ENCODE measurements at places on chromosomes 1 and 21.

DNA sequence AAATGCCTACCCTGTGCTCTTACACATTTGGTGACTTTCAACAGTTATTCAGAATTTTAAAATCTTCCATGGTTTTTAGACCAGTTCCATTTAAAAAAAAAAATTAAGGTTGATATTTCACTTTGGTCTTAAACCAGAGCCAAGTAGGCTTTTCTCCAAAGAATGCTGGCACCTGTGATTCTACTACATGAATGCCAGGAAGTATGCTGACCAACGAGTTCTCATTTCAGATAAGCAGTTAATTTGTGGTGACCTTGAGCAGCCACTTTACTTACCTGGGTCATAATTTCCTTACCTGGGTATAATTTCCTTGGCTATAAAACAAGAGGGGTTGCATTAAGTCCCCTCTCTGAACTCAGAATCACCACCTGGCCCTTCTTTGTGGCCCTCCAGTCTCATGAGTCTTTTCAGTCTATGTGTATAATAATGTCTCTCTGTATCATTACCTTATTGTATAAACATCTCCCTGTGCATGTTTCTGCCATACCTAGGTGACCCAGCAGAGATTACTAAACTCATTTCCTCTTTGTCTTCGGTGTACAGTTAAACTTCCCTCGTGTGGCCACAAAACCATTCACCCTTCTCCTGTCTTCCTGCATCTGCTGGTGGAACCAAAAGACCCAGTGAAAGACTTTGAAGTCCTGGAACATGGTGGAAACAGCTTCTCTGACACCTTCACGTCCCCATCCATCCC lies 139.1 kb upstream of the DPT start:
- DNase-seq: no peak

- no peak for DNase-seq
Observed at GRCh38 chr1:58367217-58367616, 179.3 kb downstream of the OMA1 start.

GRCh38 chr1:221979444-221980032 lies 237.6 kb upstream of the DUSP10 start:
- no peak for DNase-seq

- DNase-seq: no peak
Observed at GRCh38 chr1:57279909-57280666, 143.8 kb downstream of the DAB1 start.

DNA sequence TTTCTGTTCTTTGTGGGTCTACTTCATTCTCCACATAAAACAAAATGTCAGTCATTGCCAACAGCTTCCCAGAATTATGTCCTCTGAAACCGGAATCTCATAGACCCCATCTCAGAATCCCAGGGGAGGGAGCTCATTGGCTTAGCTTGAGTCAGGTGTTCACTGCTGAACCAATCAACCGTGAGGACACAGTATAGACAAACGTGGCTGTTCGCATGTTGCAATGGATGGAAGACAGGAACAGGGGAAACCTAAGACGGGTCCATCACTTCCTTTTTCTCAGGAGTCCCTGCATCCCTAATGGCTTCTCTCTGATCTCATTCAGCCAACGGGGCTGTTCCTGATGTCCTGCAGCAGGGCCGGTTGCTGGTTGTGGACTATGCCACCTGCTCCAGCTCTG lies 9.1 kb downstream of the CELA2A start:
- no peak for DNase-seq

- DNase-seq: no peak
Observed at GRCh38 chr1:100750005-100750885, 30.7 kb downstream of the VCAM1 start.

DNA sequence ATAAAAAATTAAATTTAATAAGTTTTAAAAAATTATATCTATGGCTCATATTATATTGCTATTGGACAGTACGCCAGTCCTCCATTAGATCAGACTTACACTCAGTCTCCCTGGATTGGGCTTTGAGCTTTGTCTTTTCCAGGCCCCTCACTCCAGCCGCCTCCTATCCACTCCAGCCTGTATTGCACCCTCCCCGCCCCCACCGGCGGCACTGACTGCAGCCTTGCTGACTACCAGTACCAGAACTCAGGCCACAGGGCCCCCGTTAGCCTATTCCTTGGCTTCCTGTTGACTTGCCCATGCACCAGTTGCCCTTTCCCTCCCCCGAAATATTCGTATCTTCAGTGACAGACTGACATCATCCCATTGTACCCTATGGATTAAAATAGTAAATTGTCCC lies 127.9 kb downstream of the CSMD2 start:
- no peak for DNase-seq

DNA sequence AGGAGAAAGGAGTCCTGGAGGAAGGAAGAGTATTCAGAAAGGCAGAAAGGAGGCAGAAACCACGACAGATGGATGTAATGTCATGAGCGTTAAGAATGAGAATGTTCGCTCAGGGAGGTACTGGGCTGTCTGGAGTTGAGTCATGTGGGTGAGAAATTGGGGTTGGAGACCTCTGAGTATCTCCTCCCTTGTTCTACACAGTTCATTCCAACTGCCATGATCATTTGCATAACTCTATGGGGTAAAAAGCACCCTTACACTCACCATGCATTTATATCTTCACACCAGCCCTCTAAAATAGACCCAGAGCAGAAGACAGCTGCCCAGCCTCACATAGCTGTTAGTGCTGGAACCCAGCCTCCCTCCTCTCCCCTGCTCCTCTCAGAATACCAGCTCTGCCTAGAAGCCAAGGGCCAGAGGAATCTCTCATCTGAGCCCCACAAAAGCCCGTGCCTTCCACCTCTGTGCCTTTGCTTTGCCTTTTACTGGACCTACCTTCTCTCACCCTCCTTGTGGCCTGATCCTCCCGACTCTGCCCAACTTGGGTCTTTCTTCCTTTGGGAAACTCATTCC lies 85.2 kb downstream of the BEND5 start:
- no peak for DNase-seq

DNA sequence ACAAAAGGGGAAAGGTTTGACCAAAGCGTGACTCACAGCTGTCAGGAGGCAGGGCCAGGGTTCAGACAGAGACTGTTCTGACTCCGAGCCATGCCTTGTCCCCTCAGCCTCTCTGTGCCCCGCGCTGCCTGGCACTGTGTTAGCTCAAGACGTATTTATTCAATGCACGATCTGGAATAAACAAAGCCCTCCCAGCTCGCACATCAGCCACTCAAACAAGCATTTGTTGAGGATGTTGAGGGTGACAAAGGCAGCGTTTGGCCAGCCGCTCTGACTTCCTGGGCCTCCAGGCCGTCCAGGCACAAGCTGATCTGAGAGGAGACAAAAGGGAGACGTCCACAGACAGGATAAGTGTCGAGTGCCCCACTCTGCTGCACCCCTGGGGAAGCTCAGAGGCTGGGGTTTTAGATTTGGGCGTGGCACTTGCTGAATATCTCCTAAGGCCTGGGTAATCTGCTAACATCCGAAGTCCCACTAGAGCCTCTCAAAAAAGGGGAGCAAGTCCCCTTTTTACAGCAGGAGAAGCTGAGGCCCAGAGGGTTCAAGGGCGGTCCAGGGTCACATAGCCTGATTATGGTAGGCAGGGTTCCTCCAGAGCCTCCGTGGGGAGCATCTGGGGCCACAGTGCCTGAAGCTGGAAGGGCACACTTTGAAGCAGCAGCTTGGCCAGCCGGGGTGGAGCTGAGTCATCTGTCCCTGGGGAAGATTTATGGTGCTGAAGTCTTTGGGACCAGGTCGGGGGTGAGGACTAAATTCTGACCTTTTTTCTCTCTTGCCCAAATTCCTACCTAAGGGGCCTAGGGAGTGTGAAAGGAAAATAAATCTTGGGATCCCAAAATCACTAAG lies 95.9 kb downstream of the SPSB1 start:
- DNase-seq: no peak

DNA sequence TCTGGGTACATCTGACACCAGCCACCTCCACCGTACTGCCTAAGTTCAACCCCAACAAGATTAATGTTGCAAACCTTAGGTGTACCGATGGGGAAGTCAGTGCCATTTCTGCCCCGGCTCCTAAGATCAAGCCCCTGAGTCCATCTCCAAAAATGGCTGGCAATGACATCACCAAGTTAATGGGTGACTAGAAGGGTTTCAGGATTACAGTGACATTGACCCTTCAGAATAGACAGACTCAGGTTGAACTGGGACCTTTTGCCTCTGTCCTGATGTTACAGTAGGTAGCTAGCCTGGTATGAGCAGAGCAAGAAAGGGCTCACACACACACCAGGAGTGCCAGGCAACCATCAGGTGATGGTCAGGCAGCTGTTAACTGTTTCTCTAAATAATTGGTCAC lies 21.7 kb upstream of the ZMYM6 start:
- no peak for DNase-seq

GRCh38 chr1:156346636-156347035 lies 8.3 kb downstream of the TSACC start:
- no peak for DNase-seq

GRCh38 chr21:26972192-26972591 lies 5.3 kb upstream of the ADAMTS5 start:
- DNase-seq: no peak

DNA sequence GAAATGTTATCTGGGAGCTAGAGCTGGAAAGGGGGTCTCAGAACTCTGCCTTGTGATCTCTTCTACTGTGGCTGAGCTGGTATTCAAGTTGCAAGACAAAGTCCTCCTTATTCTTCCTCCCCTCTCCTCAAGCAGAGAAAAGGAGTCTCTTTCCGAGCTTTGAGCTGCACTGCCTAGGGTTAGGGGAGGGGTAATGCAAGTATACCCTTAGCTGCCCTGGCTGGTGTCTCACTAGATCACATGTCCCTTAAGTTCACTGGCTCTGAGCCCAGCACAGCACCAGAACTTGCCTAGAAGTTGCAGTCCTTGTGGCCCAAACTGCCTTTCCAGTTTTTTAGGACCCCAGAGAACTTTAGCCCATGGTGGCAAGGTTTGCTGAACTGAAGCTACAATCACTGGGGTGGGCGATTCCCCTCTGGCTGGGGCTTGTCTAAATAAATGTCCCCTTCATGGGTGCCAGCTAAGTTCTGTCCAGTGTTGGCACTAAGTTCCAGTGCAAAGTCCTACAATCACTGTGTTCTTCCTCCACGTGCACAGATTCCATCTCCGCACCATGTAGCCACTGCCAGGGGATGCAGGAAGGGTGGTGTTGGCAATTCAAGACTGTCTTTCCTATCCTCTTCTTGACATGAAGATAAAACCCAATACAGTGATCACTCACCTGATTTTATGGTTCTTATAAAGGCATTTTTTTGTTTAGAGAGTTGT lies 22.7 kb upstream of the CHIA start:
- DNase-seq: no peak

DNA sequence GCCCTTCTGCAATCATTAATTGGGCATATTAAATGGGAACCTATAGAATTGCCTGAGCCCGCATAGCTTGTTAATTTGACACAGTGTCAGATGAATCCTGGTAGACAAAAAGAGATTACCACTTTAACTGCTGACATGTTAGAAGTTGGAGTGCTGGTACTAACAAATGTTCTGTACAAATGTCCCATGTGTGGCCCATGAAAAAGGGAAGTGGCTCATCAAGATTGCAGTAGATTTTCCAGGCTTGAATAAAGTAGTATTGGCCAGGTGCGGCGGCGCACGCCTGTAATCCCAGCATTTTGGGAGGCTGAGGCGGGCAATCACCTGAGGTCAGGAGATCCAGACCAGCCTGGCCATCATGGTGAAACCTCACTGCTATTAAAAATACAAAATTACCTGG lies 45.6 kb downstream of the GNPAT start:
- DNase-seq: no peak

GRCh38 chr1:67861856-67862516 lies 28.7 kb upstream of the GNG12 start:
- no peak for DNase-seq

All from stimulated activated CD4-positive, alpha-beta T cell treated with anti-CD3 and anti-CD28 coated beads, Interleukin-1b, Interleukin-23, amount 100 ng/mL, for 1 hour (primary cell).